ENCODE measurements at places on chromosomes 2 and 18.

GRCh38 chr18:39753178-39753577 lies 2187.6 kb upstream of the CELF4 start:
- DNase-seq: no peak

- DNase-seq: no peak
Observed at GRCh38 chr2:161136696-161137324, 23.4 kb upstream of the TANK start.

DNA sequence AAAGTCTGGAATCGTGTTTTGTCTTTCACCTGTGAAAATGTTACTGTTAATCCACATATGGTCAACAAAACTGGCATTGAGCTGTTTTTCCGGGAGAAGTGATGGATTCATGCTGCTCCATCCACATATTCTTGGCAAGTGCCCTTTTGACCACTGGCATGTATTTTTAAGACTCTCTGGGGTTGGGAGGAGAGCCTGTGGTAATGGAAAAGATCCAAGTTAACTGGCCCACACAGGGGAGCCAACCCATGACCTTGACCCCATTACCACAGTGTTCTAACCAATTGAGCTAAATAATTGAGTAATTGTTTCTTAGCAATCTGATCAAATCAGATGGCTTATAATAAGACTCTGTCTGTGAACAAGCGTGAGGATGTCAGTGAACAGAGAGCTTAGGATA lies 296.2 kb upstream of the NRP2 start:
- DNase-seq: no peak

- DNase-seq: no peak
Observed at GRCh38 chr2:41167014-41167413, 715.1 kb upstream of the SLC8A1 start.

DNA sequence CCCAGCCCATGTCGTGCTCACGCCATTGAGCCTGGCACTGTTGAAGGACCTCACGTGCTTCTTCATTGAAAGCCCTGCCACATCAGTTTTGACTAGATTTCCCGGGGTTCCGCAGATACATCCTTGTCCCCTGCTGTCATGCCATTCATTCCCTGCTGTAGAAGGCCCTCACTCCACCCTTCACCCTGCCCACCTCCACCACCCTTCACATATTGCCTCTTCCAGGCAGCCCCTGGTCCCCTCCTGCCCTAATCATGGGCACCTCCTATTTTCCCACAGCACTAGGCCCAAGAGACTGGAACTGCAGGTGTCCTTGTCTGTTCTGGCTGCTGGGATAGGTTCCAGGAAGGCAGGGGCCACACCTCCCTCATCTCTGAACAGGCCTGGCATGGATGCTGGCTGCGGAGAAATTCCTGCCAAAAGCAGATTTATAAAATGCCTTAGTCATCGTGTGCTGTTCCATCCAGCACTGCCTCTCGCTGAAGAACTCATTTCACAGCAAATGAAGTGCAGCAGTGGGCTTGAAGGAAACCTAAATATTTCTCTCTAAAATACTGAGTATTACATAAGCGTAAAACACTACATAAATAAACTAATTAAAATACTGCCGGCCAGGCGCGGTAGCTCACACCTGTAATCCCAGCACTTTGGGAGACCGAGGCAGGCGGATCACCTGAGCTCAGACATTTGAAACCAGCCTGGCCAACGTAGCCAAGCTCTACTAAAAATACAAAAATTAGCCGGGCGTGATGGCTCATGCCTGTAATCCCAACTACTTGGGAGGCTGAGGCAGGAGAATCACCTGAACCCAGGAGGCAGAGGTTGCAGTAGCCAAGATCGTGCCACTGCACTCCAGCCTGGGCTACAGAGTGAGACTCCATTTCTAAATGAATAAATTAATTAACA lies 38.4 kb downstream of the EIF4E2 start:
- no peak for DNase-seq
